Kidney (tissue), 22 donors: ENCODE measurements at places on chromosomes 2 and 18. TPM values are rescaled to one million over a fixed set of nuclear protein-coding genes. Genes with fewer than 3 reads are reported as not detected.
A peak's percentile ranks its signal among the peaks of the same experiment; 100 is the strongest.

DNA sequence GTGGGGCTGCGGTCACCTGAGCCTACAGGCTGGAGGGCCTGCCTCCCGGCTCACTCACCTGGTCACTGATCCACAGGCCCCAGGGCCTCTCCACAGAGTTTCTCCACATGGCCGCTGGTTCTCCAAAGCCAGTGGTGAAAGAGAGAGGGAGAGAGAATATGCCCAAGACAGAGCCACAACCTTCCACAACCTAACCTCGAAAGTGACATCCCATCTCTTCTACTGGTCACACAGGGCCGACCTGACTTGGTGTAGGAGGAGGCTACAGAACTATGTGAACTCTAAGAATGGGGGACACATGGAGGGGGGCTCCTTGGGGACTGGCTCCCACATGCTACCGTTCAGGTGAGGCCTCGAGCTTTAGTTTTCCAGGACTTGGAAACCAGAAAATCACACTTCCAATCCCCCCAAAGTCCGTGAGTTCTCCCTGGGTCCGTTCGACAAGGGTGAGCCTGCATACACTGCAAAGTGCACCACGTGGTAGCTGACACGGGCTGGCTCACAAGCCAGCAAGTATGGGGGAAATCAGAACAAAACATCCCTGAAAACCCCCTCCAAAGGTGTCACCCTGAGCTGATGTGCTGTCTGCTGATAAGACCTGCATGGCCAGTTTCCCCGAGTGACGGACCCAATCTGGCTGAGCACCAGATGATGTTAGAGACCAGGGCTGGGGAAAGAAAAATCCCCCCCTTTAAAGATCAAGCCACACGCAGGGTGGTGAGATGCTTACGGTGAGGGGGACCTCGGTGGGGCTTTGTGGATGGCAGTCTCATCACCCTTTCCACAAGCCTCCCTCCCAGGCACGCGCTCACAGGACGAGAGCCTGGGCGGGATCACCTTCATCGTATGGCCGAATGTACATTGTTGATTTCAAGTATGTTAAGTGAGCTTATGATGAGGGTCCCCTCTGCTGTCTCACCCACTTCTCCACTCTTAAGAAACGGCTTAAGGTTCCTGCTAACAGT lies 54.2 kb upstream of the SEMA4C start:
- DNase-seq: peak; percentile 43

DNA sequence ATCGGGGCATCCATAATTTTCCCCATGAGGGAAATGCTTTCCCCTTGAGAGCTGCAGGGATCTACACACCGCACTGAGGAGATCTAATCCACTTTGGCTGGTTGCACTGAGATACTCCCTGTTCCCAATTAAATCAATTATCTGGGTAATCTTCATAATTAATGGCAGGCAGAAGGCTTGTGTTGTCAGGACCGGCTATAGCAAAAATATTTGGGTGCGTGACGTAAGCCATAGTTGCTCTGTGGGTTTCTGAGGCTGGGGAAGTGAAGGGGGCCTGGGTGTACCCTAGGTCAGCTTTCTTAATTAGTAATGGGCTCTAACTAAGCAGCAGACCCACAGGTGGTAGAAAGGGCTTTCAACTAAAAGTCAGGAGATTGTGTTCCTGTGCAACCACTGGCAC lies 62.8 kb upstream of the UPP2 start:
- no peak for DNase-seq

DNA sequence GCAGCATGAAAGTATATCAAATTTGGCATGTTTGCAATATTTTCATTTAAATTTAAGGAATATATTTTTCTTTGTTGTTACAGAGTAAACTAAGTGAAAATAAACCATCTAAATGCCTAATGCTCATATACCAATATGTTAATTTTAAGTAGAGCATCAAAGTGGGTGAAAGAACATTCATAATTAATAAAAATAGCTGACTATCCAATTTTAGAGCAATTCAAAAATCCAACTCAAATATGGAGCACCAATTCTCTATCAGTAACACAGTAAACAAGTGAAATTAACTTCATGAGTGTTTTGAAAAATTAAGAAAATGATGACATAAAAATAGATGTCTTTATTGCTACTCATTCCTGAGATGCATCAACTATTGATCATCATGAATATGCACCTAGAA lies 893.0 kb downstream of the DSC3 start:
- DNase-seq: no peak

- DNase-seq: no peak
Observed at GRCh38 chr2:9573840-9574239, 18.2 kb upstream of the ADAM17 start.

GRCh38 chr2:15913146-15913545 lies 27.2 kb upstream of the MYCN start:
- DNase-seq: no peak

GRCh38 chr18:11654736-11655605 lies 34.1 kb upstream of the GNAL start:
- DNase-seq: peak; percentile 58

DNA sequence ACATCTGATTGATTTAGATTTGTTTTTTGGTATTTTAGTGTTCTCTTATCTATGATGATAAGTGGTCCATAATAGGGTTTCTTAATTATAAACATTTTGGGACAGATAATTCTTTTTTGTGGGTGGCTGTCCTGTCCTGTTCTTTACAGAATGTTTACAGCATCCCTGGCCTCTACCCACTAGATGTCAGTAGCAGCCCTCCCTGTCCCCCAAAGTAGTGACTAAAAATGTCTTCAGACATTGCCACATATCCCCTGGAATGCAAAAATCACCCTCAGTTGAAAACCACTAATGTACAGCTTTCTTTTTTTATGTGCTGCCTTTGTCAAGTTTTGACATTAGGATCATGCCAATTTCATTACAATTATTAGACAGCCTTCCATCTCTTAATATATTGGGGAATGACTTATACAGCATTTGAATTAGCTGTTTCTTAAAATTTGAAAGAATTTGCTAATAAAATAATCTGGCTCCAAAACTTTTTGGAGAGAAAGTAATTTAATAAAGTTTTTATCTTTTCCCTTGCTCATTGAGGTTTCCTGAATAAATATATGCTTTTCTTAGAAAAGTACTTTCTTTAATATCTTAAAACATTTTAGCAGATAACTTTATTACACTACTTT lies 19.5 kb downstream of the WIPF1 start:
- no peak for DNase-seq

GRCh38 chr2:227461811-227462461 lies 10.0 kb upstream of the AGFG1 start:
- DNase-seq: no peak

GRCh38 chr2:62806231-62806630 lies 100.7 kb downstream of the EHBP1 start:
- DNase-seq: no peak

DNA sequence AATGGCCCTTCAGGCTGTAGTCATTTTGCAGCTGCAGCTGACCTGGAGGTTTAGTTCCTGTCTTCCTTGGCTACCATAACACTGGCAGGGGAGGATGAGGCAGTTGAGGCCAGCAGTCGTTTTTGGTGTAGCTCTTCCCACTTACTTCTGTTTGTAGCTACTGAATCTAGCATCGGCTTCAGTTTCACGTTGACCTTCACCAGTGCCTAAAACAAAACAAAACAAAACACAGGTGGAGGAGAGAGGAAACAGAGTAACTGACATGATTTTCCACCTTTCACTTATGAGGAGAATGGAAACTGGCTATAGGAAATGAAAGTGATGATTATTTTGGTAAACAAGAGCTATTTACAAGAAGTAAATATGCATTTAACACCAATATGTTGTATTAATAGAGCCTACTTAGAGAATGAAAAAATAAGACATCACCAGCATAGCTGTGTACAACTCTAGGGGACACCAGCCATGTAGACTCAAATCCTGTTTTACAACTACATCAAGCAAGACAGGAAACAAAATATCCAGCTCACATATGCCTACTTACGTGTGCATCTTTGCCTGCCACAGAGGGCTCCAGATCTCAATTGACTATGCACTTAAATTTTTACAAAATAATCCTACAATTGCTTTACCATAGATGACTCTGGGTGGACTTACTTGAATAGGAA lies 236.9 kb downstream of the AGPS start:
- no peak for DNase-seq

GRCh38 chr2:219430633-219431615 lies 3.7 kb upstream of the SPEG start:
- DNase-seq: peak; percentile 73

GRCh38 chr2:75317316-75317715 lies 118.0 kb upstream of the TACR1 start:
- DNase-seq: no peak

- no peak for DNase-seq
Observed at GRCh38 chr2:171225302-171225980, 64.7 kb upstream of the TLK1 start.

GRCh38 chr2:36146765-36147164 lies 208.8 kb upstream of the CRIM1 start:
- no peak for DNase-seq

GRCh38 chr2:23376972-23377371 lies 8.0 kb upstream of the KLHL29 start:
- no peak for DNase-seq

DNA sequence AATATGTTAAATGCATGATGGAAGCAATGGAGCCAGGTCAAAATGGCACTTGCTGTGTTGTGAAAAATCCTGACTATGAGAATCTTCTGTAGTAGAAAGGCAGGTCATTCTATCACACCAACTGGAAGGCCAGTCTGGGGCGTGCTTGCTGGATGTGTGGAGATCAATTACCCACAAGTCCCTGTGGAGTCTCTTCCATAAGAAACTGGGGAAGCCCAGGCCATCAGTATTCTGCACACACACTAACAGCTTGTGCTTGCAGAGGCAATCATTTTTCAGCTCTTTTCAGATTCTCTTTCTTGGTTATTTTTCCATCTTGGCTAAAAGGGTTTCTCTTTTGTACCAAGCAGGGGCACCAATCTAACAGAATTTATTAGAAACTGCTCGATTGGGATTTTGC lies 190.8 kb downstream of the SLC8A1 start:
- no peak for DNase-seq

DNA sequence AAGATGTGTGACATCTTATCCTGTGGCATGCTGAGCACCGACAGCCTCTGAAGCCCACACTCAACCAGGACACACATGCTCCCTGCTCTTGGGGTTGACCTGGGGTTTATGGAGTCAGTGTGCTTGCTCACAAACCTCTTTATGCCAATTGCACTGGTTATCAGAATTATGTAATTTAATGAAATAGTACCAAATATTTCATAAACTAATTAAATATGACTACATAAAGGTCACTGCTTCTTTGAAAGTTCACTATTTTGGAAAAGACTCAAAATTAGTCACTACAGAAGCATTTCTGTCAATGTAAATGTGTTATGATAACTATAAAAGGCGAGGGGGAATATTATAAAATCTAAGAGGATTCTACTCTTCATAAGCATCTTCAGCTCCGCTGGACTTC lies 76.7 kb downstream of the FHOD3 start:
- DNase-seq: no peak

- DNase-seq: no peak
Observed at GRCh38 chr2:58871469-58872142, 630.5 kb upstream of the FANCL start.

DNA sequence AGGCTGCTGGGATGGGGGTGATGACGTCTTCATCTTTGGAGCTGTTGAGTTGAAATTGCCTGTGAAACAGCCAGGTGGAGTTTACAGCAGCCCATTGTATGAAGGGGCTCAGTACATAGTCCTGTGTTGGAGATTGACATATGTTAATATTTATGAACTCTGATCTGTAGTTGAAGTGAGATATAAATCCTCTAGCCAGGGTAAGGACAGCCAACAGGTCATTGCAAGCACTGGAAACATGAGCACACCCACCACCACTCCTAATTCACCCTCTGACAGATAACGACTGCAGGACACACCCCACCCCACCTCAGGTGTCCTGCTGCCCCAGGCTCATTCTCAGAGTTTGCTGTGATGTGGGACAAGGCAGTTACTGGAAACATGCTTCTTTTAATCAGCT lies 112.4 kb upstream of the TRIB2 start:
- no peak for DNase-seq

GRCh38 chr2:84481702-84482101 lies 22.6 kb upstream of the SUCLG1 start:
- DNase-seq: no peak

- DNase-seq: no peak
Observed at GRCh38 chr2:128158176-128158575, 67.2 kb downstream of the UGGT1 start.

Gene MAP2
- polyA plus RNA-seq: 3.6 TPM

Gene KIAA2012
- not detected for polyA plus RNA-seq

Gene OTOF
- polyA plus RNA-seq: not detected

Gene NT5DC4
- polyA plus RNA-seq: not detected

Gene INHBB
- 0.49 TPM for polyA plus RNA-seq

Gene SERPINB2
- polyA plus RNA-seq: not detected

Gene CTLA4
- polyA plus RNA-seq: 0.22 TPM

Gene CCDC74A
- 10.5 TPM for polyA plus RNA-seq

Gene ZNF513
- polyA plus RNA-seq: 18.8 TPM

Gene GALNT13
- not detected for polyA plus RNA-seq

Gene SPTBN1
- 93.2 TPM for polyA plus RNA-seq

Gene IL36G
- 1.7 TPM for polyA plus RNA-seq

Gene CNTNAP5
- not detected for polyA plus RNA-seq
